ENCODE measurements at places on chromosomes 3 and 15.

GRCh38 chr3:12394569-12395271, 89.6 kb upstream of the TSEN2 start:
- no peak for DNase-seq

DNA sequence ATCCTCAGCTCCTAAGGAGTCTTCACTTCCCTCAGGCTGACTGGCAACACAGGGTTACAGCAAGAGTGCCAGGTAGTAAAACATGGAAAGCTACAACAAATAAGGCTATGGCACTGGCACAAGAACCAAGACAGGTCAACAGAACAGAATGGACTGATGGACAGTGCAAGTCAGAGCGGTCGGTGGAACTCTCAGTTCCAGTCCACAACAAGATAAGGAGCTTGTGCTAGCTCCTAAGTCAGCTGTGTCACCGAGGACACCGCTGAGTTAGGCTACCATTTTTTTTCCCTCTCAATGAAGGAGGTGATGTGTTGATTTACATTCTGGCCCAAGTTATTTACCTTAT, 55.9 kb upstream of the LIMD1 start:
- DNase-seq = no peak

- peak; percentile 48 for DNase-seq
Observed at GRCh38 chr15:52118969-52119749, 6.6 kb upstream of the BCL2L10 start.

DNA sequence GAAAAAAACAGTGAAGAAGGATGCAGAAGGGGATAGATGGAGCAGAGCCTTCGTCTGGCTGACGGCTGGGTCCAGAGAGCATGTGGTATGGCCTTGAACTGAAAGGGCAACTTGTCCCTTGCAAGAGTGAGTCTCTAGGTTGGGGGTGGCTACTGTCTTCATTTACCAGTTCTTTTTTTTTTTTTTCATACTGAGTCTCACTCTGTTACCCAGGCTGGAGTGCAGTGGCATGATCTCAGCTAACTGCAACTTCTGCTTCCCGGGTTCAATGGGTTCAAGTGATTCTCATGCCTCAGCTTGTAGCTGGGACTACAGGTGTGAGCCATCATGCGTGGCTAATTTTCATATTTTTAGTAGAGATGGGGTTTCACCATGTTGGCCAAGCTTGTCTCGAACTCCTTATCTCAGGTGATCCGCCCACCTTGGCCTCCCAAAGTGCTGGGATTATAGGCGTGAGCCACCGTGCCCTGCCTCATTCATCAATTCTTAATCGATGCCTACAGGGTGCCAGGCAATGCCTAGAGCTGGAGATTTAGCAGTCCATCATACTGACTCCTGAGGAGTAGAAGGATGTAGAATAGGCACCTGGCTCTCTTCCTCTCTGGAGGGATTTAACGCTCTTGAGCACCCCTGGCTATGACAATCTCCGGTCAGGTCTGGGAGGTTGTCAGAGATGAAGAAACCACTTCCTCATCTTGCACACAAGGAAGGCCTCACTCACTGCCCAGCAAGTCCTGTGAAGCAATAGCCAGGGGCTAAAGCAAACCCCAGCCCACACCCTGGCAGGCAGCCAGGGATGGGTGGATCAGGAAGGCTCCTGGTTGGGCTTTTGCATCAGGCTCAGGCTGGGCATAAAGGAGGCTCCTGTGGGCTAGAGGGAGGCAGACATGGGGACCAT, at the start of gene CAMP:
TSS of gene CAMP (plus strand) at position 880 of the 898 bp plus-strand sequence. CDS start at position 897, 17 bp downstream.
- DNase-seq = no peak

- DNase-seq = no peak
Observed at GRCh38 chr3:89908711-89909213, 801.3 kb downstream of the EPHA3 start.

DNA sequence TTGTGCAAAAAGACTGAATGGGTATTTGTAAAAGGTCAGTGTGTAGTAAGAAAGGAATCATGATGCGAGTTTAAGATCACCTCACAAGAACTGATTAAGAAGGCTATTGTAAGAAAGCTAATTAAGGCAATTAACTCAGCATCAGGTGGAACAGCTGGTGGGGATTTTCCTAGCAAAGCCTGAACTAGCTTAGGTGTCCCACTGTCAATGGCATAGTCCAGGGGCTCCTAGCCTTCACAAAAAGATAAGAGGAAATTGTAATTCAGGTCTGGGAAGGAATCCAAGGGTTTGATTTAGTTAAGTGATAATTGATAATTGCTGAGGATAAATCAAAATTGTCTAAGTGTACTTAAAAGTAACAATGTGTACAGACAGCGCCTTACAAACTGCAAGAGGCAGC, 901.6 kb downstream of the TUSC7 start:
- no peak for DNase-seq

DNA sequence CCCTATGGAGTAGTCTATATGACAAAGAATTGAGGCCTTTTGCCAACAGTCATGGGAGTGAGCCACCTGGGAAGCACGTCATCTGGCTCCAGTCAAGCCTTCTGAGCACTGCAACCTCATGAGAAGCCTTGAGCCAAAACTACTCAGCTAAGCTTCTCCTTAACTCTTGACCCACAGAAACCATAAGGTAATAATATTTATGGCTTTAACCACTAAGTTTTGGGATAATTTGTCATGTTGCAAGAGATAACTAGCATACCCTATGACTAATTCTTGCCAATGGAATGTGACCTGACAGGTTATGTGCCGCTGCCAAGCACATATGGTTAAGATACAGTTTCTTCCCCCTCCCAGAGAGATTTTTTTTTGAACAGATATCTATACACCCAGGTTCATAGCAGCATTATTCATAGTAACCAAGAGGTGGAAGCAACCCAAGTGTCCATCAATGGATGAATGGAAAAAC, 11.8 kb upstream of the SLC6A11 start:
- no peak for DNase-seq

GRCh38 chr15:76108021-76108723, 48.4 kb downstream of the TMEM266 start:
- peak; percentile 64 for DNase-seq

DNA sequence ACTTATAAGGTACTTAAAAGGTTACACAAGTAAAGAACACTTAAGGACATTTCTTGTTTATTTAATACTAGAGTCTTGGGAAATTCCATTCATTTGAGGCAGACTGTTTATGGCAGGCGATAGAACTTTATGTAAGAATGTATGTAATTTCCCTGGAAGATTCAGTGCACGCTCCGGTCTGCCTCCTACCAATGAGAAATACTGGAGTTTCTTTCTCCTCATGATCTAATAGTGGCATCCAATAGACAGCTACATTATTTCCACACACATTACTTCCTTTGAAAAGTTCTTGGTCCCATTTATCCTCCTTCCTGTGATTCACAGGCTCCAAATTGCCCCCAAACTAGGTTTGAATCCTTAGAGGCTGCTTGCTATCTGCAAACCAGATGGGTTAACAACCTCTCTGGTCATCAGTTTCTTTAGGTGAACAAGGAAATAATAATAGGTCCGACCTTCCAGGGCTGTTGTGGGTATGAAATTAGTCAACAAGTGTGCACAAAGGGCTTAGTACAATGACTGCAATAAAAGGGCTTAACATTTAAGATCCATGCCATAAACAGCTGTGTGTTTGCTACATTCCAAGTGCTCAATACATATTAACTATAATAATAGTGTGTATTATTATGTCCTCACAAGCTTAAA, 30.7 kb downstream of the EIF4E3 start:
- no peak for DNase-seq

All from H7 (cell line).